Activated CD4-positive, alpha-beta T cell treated with anti-CD3 and anti-CD28 coated beads, Interleukin-10, Interleukin-2, amounts not matched to agents 100 ng/mL and 50 ng/mL, durations not matched to agents 16 hours and 8 hours (primary cell): ENCODE measurements at places on chromosomes 11 and 22.
A peak's percentile ranks its signal among the peaks of the same experiment; 100 is the strongest.

DNA sequence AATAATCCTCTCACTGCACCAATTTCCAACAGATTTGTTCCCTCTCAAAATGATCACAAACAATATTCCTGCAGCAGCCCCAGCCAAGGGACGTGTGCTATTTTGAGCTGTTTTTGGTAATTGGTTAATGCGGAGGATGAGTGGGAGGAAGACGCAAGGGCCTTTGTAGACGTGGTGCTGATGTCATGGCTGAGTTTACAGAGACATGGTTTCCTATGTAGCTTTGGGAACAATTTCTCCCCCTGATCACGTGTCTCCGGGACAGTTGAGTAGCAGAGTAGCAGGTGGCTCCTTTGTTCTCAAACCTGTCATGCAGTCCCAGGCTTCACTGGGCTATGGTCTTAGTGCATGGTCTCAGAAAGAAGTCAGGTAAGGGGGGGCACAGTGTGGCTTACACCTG, 183.2 kb upstream of the NECTIN1 start:
- no peak for DNase-seq

DNA sequence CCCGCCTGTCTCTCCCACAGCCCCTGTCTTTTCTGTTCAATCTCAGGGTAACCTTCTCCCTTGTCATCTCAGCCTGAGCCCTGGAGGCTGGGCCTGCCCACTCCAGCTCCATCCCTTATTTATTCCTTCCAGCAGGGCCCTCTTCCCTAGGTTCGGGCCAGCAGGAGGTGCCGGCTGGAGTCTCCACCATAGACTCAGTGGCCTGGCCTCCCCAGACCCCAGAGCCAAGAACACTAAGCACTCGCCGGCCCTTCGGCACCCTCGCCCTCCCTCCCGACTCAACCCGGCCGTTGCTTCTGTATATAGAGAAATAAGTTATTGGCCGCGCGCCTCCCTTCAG, 1.4 kb upstream of the RAB1B start:
- no peak for DNase-seq

DNA sequence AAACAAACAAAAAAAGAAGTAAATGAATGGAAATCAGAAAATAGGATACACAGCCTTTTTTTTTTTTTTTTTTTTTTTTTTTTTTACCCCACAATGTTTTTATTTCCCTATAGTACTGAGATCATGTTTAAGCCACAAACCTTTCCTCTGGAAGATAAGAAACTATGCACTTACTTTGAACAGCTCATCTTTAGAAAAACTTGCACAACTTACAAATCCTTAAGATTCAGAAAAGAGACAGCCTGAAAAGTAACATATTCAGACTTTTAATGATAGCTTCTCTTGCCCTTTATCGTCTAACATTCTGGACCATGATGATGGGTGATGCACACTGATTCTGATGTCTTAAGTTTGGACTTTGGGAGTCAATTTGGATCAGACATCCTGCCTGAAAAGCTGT, 80.3 kb downstream of the TNRC6B start:
- no peak for DNase-seq

GRCh38 chr11:44008088-44008501, 39.7 kb upstream of the ACCSL start:
- DNase-seq: no peak

GRCh38 chr11:9118277-9118676, 26.9 kb upstream of the SCUBE2 start:
- DNase-seq: no peak

GRCh38 chr11:83437939-83438338, 151.8 kb upstream of the CCDC90B start:
- no peak for DNase-seq

DNA sequence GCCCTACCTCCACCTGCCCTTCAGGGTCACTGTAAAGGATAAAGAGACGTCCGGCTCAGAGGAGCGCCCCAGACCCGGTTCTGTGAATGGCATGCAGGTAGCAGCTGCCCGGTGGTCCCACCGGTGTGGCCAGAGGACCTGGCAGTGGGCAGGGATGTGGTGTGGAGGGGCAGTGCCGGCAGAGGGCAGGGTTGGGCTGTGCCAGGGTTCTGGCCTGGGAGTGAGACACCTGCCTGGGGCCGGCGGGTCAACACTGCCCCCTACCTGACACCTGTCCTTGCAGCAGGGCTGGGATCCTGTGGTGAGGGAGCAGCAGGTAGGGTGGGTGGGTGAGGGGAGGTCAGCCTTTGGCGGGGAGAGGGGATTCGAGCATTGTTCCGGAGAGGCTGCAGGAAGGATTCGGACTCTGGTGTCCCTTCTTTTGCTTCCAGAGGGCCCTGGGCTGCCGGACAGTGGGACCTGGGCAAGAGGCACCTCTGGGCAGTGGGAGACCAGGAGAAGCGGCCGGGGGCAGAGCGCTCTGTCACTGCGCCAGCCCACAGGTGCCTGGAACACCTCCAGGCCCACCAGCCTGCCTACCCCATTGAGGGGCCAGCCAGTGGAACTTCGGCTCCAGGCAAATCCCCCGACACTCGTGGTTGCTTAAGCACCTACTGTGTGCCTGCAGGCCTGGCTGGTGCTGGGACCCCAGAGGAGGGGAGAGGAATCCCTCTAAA, 1.6 kb upstream of the PHLDA2 start:
- DNase-seq: peak; percentile 72

- no peak for DNase-seq
These were observed 1327.3 kb downstream of the TBC1D22A start for GRCh38 chr22:48089601-48090331.

DNA sequence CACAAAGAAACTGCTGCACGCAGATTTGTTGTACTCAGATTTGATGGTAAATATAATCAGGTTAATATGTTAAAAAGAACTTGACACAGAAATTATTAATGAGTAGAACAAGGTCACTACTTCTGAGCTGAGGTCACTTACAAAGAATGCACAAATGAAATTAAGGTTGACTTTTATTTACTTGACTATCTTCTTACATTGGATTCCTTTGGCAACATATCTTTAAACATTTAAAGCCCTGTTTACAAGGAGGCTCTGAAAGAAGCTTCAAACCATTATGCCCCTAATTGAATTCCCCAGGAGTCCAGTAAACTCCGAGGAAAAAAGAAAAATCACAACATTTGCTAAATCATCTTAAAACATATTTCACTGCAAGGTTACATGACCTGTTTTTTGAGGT, 245.5 kb downstream of the SOX6 start:
- DNase-seq: no peak

DNA sequence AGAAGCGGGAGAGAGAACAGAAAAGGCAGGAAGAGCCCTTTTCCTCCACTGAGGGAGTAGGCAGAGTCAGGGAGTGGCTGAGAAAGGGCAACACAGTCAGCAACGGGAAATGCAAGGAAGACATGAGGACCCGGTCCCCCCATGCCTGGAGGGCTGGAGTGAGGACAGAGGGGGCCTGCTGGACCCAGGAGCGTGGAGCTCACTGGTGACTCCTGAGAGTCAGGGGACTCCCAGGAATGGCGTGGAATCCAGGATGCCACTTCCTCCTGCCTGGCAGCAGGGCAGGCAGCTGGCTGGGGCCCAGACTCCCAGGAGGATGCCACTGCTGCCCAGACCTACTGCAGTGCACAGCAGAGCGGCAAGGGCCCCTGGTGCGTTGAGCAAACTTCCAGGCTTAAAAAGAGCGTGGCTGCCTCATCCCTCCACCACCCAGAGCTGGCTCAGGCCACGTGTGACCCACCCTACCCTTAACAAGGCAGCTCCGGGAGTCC, 11.3 kb downstream of the C11orf21 start:
- no peak for DNase-seq

DNA sequence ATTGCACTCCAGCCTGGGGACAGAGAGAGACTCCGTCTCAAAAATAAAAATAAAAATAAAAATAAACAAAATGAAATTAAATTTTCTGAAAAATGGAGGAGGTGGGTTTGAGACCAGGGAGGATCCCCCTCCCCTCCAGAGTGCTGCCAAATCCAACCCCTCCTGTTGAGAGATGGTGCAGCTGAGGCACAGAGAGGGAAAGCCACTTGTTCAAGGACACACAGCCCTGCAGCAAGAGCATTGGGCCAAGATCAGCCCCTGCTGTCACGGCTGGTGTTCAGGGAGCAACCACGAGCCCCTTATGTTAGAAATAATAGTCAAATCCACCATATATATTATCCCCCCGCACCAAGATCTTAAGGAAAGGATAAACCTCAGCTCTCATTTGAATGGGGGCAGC, 2.7 kb downstream of the MYO18B start:
- no peak for DNase-seq

GRCh38 chr11:88414385-88414861, 76.9 kb upstream of the CTSC start:
- peak; percentile 33 for DNase-seq

GRCh38 chr11:32098142-32098903, 7.4 kb downstream of the RCN1 start:
- peak; percentile 47 for DNase-seq

DNA sequence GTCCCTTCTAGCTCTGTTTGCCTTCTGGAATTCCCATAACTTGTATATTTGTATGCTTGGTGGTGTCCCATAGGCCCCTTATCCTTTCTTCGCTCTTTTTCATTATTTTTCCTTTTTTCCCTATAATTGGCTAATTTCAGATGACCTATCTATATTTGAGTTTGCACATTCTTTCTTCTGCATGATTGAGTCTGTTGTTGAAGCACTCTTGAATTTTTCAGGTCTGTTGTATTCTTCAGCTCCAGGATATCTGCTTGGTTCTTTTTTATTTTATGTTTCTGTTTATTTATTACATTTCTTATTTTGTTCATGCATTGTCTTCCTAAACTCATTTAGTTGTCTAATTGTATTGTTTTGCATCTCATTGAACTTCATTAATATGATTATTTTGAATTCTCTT, 28.0 kb downstream of the NCAM1 start:
- DNase-seq: no peak

DNA sequence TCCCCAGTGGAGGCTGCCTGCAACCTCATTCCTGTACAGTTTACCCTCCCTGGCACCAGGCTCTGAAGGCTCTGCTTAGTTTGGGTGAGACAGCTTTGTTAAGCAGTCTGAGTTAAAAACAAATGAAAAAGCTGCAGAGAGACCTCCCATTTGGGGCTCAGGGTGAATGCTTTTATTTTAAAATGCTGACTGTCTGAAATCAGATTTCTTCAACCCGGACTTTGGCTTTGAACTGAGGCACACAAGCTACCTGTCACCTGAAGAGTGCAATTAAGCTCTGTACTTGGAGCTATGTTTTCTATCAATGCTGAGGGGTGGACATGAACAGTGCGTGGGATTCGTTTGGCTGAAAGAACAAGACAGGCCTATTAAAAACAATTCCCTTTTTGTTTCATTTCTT, 217.5 kb upstream of the SORL1-AS1 start:
- DNase-seq: no peak

GRCh38 chr22:32132783-32133182, 26.3 kb downstream of the C22orf42 start:
- DNase-seq: no peak

DNA sequence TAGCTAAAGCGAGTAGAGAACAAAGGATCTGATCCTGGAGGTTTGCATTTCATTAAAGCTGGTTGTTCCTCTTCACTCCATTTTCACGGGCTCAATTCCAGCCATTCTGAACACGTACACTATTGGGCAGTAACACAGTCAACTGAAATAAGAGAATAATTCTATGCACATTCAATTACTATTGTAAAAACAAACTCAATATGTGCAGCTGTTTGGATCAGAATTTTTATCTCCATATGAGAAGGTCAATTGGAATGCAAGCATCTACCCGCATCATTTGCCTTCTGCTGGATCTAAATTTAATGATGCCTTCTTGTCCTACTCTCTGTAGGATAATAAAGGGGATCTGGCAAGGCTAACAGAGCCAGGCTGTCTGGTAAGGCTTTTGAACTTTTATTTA, 562.8 kb upstream of the CCDC179 start:
- DNase-seq: no peak

DNA sequence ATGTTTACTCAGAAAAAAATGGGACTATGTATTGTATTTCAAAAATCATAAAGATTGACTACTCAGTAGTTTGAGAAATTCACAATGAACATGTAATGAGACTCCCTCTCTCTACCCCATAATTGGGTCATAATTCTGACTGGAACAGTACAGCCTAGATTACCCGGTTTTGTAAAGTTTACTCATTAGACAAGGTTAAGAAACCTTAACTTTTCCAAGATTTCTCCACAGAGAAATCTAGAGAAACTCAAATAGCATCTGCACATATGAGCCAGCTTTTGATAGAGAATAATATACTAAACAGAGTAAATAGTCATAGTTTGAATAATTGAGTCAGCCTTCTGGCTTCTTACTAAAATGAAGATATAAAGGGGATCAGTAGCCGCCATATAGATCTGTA, 331.1 kb upstream of the MPPED2 start:
- DNase-seq: no peak

DNA sequence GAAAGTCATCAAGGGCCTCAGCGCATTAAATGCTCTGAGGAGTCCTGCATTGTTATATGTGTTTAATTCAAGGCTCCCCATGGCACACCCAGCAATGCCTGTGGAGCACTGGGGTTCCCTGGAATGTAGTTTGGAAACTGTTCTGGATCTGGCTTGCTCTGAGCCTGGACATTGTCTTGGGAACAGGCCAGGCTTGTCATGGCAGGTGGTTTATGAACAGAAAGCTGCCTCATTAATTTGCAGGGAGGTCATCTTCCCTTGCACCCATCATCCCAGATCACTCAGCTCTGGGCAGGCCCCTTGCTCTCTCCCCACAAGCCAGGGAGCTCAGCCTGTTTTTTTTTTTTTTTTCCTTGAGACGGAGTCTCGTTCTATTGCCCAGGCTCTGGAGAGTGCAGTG, 32.9 kb downstream of the RPS6KA4 start:
- no peak for DNase-seq

DNA sequence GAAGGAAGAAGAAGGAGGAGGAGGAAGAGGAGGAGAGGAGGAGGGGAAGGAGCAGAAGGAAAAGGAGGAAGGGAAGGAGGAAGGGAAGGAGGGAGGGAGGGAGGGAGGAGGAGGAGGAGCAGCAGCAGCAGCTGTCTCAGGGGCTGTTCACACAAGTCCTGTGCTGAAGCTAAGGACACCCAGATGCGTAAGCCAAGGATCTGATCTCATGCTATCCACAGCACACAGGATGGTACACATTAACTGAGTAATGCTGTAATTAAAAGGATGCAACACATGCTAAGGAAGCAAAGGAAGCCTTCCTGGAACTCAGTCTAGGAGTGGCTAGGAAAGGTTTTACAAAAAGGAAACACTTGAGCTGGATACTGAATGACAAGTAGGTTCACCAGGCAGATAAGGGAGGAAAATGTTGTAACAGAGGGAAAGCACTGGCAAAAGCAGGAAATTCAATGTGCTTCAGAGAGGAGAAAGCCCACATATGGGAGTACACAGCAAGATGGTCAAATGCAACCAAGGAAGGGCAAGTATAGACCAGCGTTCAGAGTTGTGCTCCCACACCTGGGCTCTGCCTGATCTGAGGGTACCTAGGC, 32.0 kb downstream of the TRIM66 start:
- DNase-seq: no peak

DNA sequence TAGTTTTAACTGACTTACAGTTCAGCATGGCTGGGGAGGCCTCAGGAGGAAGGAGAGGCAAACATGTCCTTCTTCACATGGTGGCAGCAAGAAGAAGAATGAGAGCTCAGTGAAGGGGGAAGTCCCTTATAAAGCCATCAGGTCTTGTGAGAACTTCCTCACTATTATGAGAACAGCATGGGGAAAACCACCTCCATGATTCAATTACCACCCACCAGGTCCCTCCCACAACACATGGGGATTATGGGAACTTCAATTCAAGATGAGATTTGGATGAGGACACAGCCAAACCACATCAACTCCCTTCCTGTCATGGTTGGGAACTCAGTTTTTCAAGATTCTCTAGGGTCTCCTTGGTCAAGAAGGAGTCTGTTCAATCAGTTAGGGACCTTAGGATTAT, 432.9 kb upstream of the CNTN5 start:
- DNase-seq: no peak

- no peak for DNase-seq
These were observed 264.4 kb downstream of the DDX10 start for GRCh38 chr11:108929241-108929640.
